ENCODE measurements at places on chromosomes 5 and 9.

DNA sequence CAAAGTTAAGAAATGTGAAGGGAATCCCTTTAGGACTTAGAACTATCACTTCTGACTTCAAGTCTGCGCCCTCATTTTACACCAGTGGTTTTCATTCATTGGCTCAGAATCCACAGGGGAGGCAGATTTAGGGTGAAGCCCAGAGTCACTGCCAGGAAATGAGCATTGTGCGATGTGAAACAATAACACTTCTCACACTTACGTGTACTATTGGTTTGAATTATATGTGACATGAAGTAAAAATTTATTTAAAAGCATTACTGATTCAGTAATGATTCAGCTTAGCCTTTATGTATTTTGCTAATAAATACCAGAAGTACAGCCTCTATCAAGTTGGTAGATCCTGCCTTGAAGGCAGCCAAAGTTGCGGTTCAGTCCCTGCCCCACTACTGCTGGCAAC is 98.6 kb downstream of the PAM start:
- no peak for DNase-seq

DNA sequence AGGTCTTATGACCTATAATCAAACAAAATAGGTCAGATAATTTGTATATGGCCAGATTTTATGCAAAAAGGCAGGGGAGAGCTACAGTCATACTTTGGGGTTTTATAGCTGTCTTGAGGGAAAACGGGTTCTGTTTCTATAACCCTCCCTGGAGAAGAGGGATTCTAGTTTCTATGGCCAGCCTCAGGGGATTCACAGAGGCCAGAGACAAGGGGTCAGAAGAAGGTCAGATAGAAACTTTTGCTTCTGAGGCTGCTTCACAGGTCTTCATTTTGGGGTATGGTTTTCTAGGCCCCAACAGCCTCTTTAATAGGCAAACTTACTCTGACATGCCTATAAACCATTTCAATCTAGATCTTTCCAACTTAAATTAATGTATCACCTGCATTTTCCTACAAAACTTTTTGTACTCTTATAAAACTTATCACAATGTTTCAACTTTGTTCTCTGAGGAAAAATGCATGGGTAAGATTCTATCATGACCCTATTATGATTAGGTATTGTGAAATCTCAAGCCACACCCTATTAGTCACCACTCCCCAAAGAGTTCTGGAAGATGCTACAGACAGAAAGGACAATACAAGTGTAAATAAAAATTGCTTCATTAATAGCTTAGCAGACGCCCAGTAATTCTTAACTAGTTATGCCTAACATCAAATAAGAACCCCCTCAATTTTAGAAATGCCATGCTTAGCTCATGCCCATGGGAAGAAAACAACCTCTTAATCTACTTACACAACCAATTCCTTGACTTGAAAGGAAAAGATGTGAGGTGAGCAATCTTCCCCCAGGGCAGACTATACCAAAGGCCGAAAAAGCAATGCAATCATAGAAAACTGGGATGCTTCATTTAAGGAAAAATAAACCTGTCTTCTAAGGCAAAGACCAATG is 396.6 kb downstream of the TLR4 start:
- DNase-seq: no peak

DNA sequence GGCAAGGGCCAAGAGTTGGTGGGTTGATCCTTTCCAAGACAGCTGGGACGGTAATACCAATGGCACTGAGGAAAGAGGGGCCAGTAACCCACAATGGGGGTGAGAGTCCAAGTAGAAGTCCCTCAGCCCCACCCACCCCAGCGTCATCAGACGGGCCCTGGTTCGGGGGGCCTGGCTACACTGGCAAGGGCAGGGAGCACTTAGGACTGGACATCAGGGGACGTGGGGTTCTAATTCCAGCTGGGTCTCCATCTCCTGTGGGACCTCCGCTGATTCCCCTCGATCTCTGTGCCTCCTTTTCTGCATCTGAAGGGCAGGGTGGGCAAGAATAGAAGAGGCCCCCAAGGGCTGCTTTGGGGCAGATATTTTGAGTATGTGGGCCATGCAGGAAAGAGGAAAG is 53.5 kb upstream of the FCN1 start:
- DNase-seq: no peak

- DNase-seq: no peak
Observed at GRCh38 chr5:137199201-137199600, 299.9 kb downstream of the SPOCK1 start.

DNA sequence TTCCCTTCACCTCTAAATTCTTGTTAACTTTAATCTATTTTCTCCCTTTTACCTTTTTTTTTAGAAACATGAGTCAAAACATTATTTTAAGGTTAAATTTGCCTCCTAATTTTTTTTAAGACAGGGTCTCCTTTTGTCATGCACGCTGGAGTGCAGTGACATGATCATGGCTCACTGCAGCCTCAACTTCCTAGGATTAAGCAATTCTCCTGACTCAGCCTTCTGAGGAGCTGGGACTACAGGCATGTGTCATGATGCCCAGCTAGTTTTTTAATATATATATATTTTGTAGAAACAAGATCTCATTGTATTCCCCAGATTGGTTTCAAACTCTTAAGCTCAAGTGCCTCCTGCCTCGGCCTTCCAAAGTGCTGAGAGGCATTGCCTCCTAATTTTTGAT is 424.7 kb upstream of the FAM174A start:
- no peak for DNase-seq

DNA sequence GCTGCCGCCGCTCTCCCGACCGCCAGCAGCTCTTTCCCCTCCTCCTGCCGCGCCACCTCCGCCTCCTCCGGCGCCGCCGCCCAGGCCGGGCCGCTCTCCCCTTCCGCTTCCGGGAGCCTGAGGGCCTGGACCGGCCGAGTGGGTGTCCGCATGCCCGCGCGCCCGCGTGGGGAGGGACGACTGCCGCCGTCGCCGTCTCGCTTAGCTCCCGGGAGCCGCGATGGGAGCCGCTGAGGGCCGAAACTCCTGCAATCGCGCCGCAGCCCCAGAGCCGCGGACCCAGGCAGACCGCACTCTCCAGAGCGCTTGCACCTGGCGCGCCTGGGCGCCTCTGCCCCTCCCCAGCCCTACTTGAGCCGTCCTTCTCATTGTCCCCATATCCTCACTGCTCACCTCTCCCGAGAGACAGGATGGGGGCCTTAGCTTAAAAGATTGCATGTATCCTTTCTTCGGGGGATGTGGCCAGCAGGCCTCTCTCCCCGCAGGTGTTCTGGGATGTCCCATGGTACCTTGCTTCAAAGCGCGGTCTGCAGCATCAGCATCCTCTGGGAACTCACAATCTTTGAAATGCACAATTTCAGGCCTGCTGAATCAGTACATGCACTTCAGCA is at the start of gene ZDHHC21:
ZDHHC21 (minus strand) TSS at position 182 of the 611 bp plus-strand sequence. CDS start 19,092 bp downstream, outside the sequence.
- peak; percentile 56 for DNase-seq

DNA sequence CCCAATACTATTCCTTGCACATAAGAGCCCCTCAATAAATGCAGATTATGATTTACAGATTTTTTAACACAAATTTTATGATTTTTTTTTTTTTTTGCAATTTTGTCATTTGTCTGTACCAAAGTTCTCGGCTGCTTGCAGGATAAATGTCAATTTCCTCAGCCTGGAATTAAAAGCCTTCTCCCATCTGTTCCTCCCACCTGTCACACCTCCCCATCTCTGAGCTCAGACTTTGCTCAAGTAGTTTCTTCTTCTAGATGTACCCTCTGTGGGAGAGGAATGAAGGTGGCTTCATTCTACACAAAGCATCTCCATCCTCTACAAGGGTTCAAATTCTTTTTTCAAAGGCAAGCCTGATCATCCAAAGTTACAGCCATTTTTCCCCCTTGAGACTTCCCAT is 153.7 kb upstream of the GRAMD2B start:
- no peak for DNase-seq

DNA sequence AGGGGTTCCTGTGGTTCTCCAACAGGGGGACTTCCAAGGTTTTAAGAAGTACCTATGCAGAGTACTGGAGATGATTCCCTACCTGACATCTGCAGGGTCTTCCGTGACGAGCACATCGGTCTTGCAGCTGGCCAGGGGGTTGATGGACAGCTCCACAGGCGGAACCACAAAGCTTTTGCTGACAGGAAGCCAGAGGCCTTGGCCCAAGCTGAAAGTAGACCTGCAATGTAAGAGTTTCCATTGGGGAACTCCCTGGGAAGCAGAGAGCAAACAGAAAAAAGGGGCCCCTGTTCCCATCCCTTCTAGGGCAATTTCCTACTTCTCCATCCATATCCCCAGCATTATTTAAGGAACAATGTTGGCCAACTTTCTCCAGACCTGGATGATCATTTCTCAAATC is 288.0 kb downstream of the TRIM32 start:
- DNase-seq: no peak

GRCh38 chr5:15384176-15384575 is 115.8 kb upstream of the FBXL7 start:
- DNase-seq: no peak

GRCh38 chr9:133130685-133131244 is 9.7 kb upstream of the RALGDS start:
- no peak for DNase-seq

- no peak for DNase-seq
Observed at GRCh38 chr5:87836696-87837095, 424.0 kb upstream of the CCNH start.

- no peak for DNase-seq
Observed at GRCh38 chr9:71928376-71928775, 16.9 kb downstream of the C9orf85 start.

Data from stimulated activated CD4-positive, alpha-beta T cell treated with anti-CD3 and anti-CD28 coated beads, TNF-alpha, amount 100 ng/mL, for 48 hours (primary cell).